Right renal pelvis (tissue), 4 donors: ENCODE measurements at places on chromosomes 11 and 22.

GRCh38 chr11:119571311-119571710 is 148.3 kb upstream of the THY1 start:
- DNase-seq: no peak

DNA sequence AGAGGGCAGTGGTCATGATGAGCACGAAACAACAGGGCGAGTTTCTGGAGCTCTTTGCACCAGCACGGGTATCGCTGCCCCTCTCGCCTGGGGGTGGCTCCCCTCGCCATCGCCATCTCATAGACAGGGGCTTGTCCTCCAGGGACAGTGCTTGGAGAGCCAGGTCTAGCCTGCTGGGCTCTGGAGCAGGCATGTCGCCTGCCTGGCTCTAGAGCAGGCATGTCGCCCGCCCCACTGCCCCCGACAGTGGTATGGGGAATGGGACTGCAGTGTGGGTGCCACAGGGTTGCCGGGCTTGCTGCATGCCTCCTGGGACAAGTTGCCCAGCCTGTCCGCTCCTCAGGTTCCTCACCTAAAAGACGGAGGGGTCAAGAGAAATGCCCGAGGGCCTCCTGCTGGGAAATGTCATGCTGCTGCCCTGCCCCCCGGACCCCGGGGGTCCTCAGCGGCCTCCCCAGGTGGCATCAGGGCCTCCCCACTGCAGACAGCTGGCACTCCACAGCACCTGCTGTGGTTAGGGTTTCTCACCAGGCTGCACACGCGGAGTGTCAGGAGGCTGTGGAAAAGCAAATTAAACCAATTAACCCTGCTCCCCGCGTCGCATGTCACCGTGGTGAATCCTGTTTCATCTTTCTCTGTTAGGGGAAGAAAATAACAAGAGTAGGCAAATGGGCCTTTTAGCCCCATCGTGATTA is 403.0 kb downstream of the TBC1D22A start:
- DNase-seq: no peak

DNA sequence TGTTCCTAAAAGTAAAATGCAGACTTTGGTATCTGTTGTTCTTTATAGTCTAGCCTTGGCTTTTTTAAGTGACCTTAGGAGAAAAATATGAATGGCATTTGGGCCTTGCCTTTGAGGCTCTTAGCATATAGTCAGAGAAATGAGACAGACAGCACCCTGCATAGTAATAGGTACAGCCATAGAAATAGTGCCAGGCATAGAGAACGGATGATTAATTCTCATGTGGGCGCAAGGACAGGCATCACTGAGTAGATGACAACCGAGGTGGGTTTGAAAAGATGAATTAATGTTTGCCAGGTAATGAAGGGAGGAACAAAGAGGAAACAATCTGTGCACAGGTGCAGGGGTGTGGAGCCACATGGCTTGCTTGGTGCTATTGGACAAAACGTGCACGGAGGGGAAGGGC is 90.5 kb downstream of the BMAL1 start:
- no peak for DNase-seq

DNA sequence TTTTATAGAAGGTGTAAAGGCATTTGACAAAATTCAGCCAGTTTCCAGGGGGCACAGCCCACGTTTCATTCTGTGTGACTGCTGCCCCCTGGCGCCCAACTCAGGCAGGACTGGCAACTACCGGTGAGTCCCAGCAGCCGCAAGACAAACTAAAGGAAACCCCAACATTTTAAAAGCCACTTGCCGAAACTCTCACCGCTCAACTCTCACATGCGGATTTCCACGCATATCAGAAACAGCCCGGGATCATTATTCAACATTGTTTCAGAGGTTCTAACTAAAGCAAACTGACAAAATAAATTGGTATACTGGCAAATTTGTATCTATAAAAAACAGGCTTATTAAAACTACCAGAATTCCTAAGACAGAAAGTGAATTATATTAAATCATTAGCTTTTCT is 48.2 kb downstream of the MORC2 start:
- peak; percentile 27 for DNase-seq

- DNase-seq: no peak
These were observed 11.9 kb downstream of the APOL2 start for GRCh38 chr22:36227396-36227795.

DNA sequence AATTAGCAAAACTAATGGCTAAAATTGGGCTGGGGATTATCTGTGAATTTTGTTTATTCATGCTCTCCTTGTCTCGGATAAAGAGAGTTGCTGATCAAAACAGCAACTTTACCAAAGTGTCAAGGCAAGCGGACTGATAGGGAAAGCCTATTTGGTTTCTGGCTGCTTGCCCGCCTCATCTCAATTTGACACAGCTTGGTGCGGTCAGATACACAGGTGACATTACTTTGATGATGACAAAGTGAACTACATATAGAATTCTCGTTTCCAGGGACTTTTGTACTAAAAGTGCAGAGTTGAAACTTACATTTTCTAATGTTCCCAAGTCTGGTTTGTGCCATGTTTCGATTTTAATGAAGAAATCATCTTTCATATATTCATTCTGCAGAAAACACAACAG is 22.8 kb downstream of the PITPNB start:
- no peak for DNase-seq

DNA sequence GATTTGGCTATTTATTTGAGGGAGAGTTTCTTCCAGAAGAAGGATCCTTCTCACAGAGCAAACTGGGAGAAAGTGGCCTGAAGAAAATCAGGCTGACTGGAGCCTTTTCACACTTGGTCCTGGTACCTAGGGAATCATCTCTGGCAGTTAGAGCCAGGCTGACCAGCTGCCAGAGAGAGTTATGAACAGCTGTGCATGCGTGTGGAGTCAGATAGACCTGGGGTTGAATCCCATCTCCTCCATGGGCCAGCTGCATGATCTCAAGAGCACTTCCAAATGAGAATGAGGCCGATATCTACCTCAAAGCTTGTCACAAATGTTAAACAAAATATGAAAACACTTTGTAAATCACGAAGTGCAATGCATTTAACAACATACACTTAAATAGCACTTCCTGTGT is 390.0 kb downstream of the TENM4 start:
- no peak for DNase-seq

DNA sequence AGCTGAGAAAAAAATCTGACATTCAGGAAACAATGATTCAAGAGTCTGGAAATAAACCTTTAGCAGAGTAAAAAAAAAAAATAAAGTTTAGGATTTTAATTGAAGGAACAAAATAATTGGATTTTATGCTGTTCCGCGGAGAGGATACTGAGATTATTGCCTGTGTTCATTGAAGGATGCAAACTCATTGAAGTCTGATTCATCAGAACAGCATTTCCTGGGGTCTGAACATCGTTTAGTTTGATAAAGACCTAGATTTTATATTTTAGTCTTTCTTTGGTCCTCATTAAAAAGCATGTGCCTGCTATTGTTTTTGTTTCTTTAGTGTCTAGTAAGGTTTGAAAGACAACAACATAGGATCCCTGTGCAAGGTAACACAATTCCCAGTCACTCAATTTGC is 4.5 kb downstream of the TLCD5 start:
- DNase-seq: no peak

GRCh38 chr22:44918925-44919392 is 90.8 kb downstream of the PHF21B start:
- no peak for DNase-seq

DNA sequence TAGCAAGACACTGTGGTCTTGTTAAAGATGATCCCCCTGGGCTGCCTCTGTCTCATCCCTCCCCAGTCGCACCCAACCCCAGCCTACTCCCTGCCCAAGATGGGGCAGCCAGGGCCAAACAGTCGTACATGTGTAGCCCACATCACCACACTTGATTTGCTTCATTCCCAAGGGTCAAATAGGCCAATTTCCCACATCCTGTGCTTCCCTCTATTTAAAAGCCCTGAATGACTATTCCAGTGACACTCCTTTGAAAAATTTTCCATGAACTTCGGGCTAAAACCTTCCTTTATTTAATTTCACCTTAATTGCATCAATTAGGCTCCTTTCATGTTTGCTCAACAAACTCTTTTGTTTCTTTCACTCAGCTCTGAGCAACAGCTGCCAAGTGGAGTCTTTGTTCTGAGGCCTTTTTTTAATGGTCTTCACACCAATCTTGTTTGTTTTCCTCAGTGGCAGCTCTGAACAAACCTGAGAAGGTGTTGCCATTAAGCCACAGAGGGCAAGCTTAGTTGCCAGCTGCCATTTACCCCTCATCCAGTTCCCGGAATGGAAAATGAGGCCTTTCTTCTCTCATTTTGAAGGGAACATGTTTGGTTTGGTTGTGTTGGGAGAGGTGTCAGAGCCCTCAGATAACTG is 126.9 kb downstream of the APIP start:
- no peak for DNase-seq

DNA sequence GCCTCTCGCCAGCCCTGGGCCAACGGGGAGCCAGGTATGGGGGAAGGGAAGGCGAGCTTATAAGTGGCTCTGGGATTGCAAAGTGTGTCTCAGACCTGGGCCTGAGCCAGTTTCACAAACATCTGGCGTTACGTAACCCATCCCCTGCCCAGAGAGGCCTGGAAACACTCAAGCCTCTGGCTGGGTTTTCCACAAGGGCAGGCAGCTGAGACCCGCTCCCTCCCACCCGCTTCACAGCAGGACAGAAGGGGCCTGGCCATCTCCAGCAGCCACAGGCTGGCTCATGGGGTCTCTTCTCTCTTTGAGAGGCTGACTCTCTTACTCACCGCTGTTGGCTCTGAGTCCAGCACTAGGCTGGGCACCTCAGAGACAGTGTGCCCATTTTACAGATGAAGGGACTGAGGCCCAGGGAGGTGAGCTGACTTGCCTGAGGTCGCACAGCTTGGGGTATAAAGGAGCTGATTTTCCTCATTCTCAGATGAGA is 44.5 kb downstream of the TRIOBP start:
- DNase-seq: no peak

DNA sequence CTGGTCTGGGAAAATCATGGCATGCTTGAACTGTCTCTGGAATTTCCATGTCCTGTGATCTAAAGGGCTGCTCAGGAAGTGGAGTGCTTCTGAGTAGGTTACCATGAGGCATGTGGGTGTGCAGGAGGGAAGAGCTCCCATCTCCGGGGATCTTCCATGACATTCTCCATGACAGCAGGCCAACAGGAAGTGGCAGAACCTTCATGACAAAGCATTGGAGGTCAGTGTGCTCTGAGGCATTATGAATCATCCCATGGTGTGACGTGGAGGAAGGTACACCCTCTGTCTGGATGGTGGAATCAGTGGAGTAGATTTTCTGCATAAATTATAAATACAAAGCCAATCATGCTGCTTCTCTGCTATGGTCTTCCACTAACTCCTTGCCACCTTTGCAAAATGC is 139.6 kb upstream of the E2F8 start:
- DNase-seq: no peak

GRCh38 chr11:70771099-70771885 is 373.0 kb downstream of the CTTN start:
- DNase-seq: no peak

DNA sequence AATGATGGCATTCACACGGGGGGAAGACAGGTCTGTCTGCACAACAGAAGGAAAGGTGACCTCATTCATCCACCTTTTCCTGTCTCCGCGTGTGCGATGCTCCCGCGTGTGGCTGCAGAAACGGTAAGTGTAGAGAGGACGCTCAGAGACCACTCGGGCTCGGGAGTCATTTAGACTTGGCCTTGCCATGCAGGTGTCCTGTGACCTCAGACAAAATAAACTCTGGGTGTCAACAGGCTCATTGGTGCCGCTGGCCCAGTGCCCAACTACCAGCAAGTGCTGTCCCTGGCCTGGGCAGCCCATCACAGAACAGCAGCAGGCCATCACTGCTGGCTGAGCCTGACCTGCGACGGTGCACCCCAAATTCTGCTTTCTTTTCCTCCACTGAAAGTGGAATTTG is 48.1 kb upstream of the ARFGAP3 start:
- DNase-seq: no peak

DNA sequence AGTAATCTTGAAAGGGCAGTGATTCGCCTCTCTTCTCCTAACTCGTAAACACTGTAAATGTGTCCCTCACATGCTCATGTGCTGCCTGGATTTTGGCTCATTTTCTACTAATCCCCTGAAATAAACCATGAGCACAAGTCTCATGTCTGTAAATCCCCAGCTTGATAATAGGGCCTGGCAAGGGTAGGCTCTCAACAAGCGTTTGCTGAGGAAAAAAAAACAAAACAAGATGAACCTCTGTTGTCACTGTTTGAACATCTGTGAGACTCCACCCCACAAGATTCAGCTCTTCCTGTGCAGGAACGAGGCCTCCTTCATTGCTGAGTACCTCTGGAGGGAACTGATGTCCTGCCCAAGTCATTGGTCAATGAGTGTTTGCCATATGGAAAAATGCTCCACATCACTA is 4.5 kb upstream of the CYB5R2 start:
- DNase-seq: no peak

DNA sequence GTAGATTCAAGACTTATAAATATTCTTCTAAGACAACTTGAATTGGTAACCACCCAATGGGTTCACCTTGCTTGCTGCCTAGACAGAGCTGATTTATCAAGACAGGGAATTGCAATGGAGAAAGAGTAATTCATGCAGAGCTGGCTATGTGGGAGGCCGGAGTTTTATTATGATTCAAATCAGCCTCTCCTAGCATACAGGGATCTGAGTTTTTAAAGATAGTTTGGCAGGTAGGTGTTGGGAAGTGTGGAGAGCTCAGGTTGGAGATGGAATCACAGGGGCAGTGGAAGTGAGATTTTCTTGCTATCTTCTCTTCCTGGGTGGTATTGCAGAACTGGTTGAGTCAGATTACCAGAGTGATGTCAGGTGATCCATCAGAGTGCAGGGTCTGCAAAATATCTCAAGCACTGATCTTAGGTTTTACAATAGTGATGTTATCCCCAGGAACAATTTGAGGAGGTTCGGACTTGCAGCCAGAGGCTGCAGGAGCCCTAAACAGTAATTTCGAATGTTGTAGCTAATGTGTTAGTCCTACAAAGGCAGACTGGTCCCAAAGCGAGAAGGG is 1448.6 kb upstream of the RAG2 start:
- DNase-seq: no peak

DNA sequence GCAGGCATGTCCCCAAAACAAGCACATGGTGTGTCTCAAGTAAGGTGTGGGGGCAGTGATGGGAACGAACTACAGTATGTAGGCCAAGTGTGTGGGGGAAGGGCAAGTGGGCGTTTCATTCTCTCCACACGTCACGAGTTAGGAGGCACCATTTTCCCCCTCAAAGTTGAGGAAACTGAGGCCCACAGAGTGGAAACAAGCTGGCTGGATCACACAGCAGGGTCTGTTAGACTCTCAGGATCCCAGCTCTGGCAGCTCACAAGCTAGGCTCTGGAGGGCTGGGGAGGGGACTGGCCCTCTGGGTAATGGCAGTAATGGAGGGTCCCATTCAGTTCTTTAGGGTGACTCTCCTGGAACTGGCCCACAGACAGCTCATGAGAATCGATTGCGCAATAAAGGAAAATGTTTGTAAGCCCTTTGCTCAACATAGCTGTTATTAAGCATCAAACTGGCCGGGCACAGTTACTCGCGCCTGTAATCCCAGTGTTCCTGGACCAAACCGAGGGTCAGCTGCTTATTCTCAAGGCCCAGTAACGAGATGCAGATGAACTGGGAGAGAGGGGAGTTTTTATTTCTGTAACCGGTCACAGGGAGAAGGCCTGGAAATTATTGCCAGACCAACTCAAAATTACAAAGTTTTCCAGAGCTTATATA is 24.1 kb upstream of the TUB start:
- DNase-seq: no peak
